GM12891 (cell line): ENCODE measurements at places on chromosomes 7 and 10.

GRCh38 chr10:1100691-1101368 is 44.6 kb downstream of the WDR37 start:
- no peak for DNase-seq

DNA sequence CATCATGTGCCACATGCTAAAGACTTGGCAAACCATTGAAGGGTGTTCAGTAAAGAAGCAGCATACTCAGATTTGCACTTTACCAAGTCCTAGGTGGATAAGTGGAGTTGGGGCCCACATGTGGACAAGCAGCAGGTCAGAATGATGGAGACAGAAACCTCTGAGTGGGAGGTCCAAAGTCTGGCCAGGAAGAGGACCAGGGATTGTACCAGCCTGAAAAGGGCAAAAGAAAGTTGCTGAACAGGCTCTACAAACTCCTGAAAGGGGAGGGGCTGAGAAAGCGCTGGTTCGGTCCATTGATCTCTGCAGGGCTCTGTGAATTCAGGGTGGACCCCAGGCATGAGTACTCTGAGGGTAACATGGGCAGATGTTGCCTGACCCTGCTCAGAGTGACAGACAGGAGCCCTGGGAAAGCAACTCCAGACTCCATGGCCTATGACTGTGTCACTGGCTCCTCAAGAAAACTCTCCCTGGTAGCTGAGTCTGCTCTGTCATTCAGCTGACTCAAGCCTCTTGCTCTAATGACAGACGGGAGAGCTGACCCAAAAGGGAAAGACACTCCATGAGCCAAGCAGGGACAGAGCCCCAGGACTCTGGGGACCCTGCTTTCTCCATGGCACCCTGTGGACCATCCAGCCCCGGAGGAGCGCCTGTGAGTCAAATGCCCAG is 68.5 kb downstream of the TBXAS1 start:
- no peak for DNase-seq

DNA sequence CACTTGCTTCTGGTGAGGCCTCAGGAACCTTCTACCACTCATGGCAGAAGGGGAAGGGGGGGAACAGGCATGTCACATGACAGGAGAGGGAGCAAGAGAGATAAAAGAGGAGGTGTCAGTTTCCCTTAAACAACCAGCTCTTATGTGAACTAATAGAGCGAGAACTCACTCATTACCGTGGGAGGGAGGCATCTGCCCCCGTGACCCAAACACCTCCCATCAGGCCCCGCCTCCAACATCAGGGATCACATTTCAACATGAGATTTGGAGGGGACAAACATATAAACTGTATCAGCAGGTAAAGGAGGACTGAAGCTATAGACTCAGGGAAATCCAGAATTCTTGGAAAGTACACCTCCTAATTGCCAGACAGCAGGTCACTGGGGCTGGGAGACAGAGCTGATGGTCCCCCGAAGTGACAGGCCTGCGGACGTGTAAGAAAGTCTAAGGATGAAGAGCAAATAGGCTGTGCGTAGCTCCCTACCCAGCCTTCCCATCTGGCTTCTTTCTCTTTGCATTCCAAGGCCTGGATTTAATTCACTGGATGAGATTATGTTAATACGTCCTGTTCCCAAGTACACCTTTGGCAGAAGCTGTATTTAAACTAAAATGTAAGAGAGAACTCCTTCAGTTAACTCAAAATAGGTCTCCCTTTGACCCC is 186.7 kb upstream of the LYZL2 start:
- no peak for DNase-seq

- no peak for DNase-seq
Observed at GRCh38 chr7:18894155-18894554, 223.3 kb downstream of the TWIST1 start.

GRCh38 chr7:80231707-80232106 is 97.1 kb downstream of the GNAI1 start:
- no peak for DNase-seq

- DNase-seq = no peak
Observed at GRCh38 chr10:8416760-8417159, 362.3 kb downstream of the GATA3 start.

DNA sequence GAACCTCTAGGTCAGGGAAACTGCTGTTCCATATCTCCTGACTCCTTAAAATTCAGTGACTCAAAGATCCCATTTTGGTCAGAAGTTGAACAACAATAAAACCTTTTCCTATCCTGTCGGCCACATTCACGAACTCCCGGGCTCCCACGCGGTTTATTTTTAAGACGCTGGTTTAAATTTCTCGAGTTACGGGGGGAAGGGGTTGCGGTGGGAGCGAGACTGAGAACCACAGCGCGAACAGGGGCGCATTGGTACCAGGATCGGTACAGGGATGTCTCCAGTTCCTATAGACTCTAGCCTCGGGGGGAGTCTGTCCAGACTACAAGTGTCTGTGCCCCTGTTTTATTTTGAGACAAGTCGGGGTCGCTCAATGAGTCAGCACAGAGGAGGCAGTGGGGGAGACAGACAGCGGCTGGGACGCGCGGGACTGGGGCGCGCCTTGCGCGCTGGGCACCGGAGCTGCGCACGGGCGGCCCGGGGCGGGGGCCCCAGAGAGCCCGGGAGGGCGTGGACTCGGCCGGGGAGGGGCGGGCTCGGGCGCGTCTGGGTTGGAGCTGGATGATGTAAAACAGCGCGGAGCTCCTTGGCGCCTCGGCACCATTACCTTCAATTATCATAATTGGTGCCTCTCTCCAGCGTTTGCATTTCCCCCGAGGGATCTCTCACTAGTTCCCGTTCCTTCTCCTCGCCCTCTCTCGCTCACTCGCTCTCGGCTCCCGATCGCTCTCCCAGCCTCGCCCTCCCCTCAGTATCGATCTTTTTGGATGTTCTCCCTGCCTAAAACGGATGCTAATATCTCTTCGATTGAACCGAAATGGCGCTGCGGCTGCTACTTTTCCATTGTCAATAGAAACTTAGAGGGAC is 8.7 kb upstream of the BAMBI start:
- DNase-seq = no peak

- DNase-seq = no peak
Observed at GRCh38 chr7:28362182-28362581, 50.1 kb upstream of the CREB5 start.
